HuH-7 (cell line): ENCODE measurements at places on chromosomes 4 and X.

GRCh38 chr4:61596606-61597340 is 396.6 kb downstream of the ADGRL3 start:
- no peak for DNase-seq

- no peak for DNase-seq
These were observed 10.8 kb upstream of the GAGE10 start for GRCh38 chrX:49292400-49293362.

- no peak for DNase-seq
These were observed 65.2 kb upstream of the TLR3 start for GRCh38 chr4:186003746-186004145.

GRCh38 chr4:96744676-96745075 is 904.8 kb downstream of the PDHA2 start:
- DNase-seq = no peak

DNA sequence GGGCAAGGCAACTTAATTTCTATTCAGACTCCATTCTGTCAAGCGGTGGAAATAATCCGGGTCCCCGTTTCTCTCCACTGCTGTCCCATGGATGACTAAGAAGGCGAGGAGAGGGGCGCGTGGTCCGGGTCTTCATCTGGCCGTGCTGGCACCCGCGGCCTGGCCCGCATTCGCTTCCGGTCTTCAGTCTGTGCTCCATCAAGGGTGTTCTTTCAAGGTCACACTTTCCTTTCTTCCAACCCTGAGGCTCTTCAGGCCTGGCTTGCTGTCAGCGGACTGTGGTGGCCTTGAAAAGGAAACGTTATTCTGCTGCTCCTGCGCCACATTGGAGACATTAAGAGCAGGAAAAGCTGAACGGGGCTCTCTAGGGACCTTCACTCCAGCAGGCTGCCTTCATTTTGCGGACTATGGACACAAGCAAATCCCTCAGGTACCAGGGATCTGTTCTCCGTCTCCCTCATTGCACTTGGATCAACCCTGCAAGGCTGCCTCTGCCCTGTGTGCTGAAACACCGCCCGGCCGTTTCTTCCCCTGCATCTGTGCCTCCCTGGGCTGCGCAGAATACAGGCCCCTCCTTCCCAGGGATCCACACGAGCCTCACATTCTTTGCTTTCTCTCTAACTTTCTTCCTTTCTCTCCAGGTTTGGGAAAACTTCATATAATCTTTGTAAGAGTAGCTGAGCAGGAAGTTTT is 5.7 kb upstream of the SLC25A4 start:
- no peak for DNase-seq

GRCh38 chrX:113133316-113133715 is 292.7 kb upstream of the AMOT start:
- no peak for DNase-seq

- DNase-seq = no peak
These were observed 185.3 kb upstream of the TAPT1 start for GRCh38 chr4:16411501-16412085.

DNA sequence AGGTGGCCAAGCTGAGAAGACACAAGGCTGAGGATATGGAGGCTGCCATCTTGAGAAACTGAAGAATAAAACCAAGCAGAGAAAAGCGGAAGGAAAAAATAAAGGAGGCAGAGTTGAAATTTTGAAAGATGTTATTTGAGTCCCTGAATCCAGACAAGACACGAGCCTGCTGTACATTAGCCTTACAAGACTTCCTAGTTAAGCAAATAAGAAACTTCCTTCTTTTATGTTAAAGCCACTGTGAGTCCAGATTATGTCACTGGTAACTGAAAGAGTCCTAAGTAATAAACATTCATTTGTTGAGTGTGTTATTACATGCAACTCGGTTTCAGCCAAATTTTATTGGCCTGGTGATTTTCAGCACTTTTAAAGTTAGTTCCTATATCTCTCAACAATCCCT is 30.4 kb downstream of the DRD5 start:
- DNase-seq = no peak

- no peak for DNase-seq
These were observed 10.5 kb downstream of the PRKG2 start for GRCh38 chr4:81204571-81204970.

GRCh38 chr4:144583658-144584057 is 62.3 kb upstream of the HHIP start:
- DNase-seq = no peak

DNA sequence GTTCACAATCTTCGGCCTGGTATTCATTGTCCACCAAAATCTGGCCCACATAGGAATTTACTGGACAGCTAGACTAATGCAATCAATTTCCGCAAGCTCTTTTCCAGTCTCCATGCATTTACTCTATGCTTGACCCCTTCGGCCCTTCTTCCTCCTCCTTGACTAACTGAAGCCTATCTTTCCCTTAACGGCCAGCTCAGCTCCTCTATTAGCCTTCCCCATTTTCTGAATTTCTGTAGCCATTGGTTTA is 1.2 kb upstream of the PHKA2 start:
- peak; percentile 6 for DNase-seq

GRCh38 chrX:119094819-119095218 is 22.0 kb downstream of the CT47C1 start:
- DNase-seq = no peak

DNA sequence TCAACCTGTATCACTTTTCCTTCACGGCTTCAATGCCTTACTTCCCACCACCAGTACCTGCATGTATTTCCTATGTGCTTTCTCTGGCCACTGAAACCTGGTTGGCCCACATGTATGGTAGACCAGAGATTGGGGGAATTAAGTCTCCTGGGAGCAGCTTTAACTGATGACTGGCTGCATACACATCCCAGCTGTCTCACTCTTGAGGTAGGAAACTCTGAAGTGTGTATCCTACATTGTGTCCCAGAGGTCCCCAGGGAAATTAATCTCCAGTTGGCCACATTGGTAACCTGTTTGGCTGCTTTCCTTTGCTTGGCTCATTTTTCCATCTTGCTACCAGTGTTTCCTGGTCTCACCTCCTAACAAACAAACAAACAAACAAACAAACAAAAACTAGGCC is 124.4 kb downstream of the ZNF827 start:
- no peak for DNase-seq

GRCh38 chr4:168272488-168272887 is 46.1 kb downstream of the DDX60 start:
- no peak for DNase-seq

DNA sequence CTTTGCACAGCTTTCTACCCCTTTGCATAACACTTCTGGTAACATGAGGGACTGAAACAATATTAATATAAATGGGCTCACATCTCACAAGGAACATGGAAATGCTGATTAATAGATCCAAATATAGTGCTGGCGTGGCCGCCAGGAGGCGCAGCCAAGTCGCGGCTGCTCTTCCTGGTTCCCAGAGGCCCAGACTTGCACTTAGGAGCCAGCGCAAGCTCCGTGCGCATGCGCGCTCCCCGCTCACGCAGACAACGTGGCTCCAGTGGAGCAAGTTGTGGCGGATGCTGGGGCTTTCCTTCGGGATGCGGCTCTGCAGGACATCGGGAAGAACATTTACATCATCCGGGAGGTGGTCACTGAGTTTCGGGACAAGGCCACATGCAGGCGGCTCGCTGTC is 318.3 kb upstream of the SLC7A11 start:
- DNase-seq = peak; percentile 31
